ENCODE measurements at places on chromosomes 6 and 20.

DNA sequence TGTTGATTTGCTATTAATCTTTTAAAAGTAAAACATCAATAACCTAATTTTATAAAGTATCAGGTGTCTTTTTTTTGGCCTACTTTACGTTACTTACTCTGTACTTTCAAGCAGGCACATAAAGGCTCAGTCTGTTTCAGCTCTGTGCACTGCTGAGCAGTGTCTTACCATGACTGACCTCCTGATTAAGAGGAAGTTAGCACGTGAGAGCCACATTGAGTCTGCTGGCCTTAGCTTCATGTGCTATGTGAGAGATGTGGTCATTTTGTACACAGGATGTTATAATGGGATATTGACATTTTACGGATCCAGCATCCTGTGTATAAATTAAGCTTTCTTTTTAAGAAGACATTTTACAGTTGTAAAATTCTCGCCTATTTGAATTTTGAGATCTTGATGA is 31.9 kb downstream of the ARID1B start:
- DNase-seq: peak; percentile 85

GRCh38 chr6:109768485-109768884 is 77.4 kb downstream of the FIG4 start:
- no peak for DNase-seq

DNA sequence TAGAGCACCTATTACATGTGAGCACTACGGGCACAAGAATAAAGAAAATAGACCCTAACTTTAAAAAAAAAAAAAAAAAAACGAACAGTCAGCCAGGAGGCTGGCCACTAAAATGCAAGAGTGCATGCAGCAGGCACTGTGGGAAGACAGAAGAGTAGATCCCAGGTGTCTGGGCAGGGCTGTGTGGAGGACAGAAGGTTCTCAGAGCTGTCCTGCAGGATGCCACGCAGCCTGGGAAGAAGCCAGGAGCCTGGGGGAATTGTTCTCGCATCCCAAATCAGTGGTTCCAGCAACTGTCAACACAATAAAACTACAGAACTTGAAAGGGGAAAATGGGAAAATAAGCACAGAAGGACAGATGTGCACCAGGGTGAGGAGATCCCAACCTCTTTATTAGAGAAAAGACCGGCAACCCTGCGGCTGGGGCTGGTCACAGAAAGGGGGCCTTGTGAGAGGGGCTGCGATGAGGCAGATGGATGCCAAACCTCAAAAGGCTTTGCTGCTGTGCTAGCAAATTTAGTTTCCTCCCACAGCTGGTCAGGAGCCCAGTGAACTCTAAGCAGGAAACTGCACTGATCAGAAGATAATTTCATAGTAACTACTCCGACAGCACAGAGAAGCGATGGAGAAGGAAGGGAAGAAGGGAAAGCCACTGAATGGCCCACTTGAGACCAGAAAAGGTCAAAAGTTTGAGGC is 30.9 kb downstream of the MAP3K5 start:
- peak; percentile 28 for DNase-seq

GRCh38 chr20:36873498-36874189 is 2.3 kb upstream of the TLDC2 start:
- DNase-seq: no peak

DNA sequence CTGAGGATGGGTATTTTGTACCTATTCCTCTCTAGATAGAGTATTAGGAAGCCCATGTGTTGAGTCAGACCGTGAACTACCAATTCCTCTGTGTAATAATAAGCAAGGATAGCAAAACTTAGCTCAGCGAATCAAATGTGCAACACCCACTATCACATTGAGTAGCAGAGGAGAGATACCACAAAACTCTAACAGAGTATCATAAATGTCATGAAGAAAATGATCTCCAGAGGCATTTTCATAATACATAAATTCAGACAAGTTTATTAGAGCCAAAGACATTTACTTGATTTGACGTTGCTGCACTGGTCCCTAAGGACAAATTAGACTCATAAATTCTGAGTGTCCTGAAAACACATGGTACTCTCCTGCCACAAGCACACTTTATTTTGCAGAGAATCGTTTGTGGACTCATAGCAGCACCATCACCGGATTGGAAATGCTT is 245.2 kb downstream of the HAO1 start:
- no peak for DNase-seq

DNA sequence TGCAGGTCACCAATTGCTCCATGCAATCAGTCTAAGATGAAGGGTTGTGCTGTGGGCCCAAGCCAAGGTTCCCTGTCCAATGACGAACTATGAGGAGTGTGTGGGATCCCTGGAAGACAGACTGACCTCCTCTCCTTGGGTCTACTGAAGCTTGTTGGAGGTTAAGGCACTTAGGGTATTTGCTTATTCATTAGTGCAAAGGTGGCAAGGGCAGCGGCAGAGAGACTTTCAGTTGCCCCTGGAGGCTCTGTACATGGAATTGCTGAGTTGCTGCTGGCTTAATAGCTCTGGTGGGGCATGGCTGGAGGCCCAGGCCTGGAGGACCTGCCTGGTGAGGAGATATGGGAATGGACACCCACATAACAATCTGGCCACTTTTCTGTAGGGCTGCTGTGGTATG is 29.8 kb upstream of the CST5 start:
- DNase-seq: no peak

GRCh38 chr6:165744555-165745228 is 81.7 kb upstream of the PDE10A start:
- DNase-seq: no peak

DNA sequence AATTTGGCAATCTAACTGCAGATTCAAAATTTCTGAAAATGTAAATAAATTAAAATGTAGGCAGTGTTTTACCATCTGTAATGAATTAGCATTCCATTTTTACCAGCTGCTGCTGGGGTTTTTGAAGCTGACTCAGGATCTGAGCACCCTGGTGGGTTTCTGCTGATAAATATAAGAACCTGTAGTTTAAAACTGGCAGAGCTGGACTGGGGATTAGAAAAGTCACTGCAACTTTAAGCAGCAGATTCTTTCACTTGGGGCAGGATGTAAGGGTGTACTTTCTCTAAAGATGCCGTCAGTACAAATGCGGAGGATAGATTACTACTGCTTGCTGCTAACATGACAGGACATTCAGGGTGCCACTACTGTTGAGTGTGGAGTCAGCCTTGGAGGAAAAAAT is 341.8 kb downstream of the CDKAL1 start:
- DNase-seq: no peak

DNA sequence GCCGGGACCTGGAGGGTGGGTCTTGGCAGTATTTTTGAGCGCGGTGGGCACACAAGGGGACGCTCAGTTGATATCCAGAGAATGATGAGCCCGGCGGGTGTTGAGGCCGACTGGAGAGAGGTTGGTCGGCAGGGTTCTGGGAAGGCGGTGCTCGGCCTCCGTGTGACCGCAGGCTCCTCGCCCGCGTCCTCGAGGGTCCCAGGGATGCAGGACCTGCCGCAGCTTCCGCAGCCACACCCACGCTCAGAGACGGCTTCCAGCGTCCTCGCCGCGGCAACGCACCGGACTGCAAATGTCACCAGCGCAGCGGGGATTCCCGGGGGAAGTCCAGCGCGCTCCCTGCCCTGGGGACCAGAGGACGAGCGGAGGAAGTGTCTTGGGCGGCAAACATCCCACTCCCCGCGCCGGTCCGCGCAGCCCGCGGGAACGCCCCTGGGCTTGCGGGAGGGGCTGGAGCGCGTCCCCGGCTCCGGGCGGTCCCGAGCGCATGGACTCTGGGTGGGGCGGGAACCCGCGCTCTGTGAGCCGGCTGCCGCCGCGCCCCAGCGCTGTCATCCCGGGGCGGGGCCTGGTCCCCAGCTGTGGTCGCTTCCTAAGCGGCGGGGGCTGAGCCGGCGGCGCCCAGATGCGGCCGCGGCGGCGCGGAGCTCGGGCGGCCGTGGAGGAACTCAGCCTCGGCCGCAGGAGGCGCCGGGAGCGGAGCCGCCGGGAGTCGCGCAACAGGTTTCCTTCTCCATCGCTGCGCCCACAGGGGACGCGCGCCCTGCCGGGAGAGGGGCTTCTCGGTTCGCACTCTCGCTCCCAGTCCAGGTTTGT is at the start of gene STX11:
TSS of gene STX11 (plus strand) at position 624 of the 816 bp plus-strand sequence. CDS start 36,111 bp downstream, outside the sequence.
- DNase-seq: peak; percentile 88

DNA sequence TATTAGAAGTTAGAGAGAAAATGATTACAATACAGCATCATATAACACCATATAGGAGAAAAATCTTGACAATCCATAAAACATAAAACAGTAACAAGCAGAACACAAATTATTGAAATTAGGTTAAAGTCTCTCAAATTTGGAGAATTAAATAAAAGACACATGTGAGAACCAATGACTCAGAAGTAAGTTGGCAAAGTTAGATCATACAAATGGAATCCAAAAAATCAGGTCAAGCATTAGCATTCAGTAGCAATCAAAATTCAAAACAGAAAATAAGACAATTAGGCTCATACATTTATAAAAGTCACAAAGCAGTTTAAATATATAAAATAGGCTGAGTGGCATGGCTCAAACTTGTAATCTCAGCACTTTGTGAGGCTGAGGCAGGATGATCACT is 775.6 kb downstream of the PHF3 start:
- no peak for DNase-seq

GRCh38 chr6:118758946-118759345 is 107.6 kb upstream of the CEP85L start:
- DNase-seq: no peak

DNA sequence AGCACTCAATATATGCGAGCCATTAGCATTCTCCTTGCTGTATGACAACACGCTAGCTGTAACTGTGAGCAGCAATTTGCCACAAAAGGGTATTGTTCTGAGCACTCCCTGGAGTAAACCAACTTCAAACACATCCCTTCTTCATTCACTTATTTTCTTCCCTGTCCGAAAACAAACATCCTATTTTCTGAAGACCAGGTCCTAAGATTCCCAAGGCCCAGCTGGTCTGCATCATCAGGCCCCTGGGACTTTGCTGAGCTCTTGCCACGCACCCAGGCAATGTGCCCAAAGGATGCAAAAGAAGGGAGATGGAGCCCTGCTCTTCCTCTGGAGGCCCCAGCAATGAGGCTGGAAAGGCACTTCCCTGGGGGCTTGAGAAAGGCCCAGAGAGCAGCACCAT is 118.1 kb downstream of the PREX1 start:
- no peak for DNase-seq

DNA sequence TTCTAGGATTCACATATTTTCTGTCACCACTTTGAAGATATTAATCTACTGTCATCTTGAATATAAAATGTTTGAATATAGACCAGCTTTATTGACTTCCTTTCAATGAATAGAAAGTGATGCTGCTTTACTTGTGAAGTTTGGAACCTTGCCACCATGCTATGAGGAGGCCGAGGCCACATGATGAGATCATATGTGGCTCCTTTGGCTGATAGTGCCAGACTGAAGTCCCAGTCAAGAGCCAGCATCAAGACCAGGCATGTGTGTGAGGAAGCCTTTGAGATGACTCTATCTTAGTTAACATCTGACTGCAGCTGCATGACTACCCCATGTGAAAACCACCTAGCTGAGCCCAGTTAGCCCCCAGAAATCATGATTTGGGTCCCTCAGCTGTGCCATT is 169.5 kb downstream of the OTOR start:
- DNase-seq: no peak

GRCh38 chr20:2952766-2953165 is 79.5 kb downstream of the PTPRA start:
- DNase-seq: no peak

GRCh38 chr6:110250838-110251237 is 70.6 kb downstream of the CDC40 start:
- DNase-seq: no peak

DNA sequence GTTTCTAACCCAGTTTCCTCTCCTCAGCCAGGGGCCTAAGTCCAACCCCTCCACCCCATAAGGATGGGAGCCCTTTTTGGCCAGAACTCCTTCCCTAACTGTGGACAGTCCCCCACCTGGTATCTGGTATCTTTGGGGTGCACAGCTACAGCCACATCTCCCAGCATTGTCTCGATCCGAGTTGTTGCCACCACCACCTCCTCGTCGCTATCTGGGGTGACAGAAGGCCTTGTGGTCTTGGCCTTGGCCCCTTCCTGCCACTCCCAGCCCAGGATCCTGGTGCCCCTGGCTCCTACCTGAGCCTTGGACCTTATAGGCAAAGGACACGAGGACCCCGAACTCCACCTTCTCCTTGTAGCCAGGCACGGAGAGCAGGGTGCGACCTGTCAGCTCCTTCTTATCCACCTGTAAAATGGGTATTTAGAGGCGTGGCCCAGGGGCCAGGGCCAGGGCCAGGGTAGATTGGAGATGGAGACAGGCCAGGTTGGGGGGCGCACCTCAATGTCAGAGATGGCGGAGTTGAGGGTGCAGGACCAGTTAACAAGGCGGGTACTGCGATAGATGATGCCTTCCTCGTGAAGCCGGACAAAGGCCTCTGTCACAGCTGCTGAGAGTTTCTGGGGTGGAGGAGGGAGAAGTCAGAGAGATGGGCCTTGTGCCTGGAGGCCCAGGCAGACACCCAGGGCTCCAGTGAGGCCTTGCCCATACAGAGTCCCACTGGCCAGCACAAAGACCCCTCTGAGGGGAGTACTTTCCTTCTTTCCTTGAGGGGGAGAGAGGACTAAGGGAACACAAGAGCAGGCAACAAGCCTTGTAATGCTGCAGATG is 7.2 kb upstream of the VWA7 start:
- no peak for DNase-seq

DNA sequence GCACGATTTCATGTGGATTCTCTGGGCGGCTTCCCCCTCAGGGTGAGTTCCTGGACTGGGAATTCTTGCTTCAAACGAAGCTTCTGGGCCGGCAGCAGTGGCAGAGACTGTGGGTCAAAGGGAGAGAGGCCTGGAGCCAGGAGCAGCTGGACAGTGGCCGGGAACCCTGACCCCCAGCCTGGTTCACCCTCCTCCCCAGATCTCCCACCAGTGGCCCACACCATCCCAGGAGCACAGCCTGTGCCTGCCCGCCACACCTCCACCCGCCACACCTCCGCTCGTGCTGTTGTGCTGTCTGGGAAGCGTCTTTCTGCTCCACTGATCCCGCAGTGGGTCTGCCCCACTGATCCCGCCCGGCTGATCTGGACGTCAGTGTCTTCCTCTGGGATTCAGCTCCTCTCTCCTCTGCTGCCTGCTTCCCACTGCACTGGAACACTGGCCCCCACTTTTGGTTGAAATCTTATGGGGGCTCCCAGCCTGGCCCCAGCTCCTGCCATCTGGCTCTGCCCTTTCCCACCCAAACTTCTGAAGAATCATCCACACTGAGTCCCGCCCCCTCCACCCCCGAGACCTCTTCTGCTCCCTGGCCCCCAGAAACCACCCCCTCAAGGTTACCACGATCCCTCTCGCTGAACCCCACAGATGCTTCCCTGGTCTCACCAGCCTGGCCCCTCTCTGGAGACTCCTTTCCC is 9.8 kb downstream of the ZBP1 start:
- no peak for DNase-seq

GRCh38 chr20:64279826-64280459 is 24.4 kb downstream of the PCMTD2 start:
- DNase-seq: no peak

DNA sequence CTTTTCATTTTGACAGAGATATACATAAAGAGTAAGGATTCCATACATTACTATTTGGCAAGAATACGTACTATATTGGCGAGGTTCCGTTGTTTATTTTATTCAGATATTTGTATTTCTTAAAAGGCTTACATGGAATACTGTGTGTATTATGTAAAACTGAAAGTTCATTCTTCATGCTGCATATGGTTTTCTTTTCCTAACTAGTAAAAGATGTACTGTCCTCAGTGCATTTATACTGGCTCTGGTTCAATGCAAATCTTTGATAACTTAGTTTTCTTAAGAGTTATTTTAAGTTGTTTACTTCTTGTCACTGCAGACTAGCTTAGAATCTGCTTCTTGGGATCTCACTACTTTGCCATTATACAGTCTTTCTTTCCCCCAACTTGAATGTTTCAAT is 42.0 kb downstream of the ADGRB3 start:
- no peak for DNase-seq

Data from AML-193 (cell line).